ENCODE measurements at places on chromosomes 2 and 18.

GRCh38 chr2:208033701-208034502 is 8.6 kb upstream of the PLEKHM3 start:
- no peak for DNase-seq

- no peak for DNase-seq
These were observed 114.1 kb downstream of the GFPT1 start for GRCh38 chr2:69272803-69273471.

GRCh38 chr2:101466426-101466825 is 8.5 kb downstream of the RFX8 start:
- no peak for DNase-seq

- DNase-seq: no peak
These were observed 560.4 kb downstream of the NUP35 start for GRCh38 chr2:183684686-183685085.

- DNase-seq: no peak
These were observed 303.5 kb downstream of the CDCA7 start for GRCh38 chr2:173657996-173658717.

- DNase-seq: no peak
These were observed 26.9 kb upstream of the KCTD1 start for GRCh38 chr18:26574958-26575864.

DNA sequence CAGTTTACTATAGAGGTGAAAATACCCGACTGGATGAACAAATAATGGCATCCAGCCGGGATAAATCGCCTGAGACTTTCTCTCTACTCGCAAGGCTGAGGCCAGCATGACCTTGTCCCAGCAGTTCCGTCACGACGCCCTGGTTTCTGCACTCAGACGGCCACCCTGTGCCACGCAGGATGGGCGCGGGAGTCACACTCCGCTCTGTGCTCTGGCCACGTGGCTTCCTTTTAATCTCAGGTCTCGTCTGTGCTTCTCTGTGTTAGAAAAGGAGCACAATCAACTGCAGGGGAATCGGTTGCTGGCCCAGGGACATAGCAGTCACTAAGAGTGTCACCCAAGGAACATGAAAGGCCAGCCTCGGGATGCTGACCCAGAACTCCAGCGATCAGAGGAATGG is 194.7 kb upstream of the PXDN start:
- no peak for DNase-seq

DNA sequence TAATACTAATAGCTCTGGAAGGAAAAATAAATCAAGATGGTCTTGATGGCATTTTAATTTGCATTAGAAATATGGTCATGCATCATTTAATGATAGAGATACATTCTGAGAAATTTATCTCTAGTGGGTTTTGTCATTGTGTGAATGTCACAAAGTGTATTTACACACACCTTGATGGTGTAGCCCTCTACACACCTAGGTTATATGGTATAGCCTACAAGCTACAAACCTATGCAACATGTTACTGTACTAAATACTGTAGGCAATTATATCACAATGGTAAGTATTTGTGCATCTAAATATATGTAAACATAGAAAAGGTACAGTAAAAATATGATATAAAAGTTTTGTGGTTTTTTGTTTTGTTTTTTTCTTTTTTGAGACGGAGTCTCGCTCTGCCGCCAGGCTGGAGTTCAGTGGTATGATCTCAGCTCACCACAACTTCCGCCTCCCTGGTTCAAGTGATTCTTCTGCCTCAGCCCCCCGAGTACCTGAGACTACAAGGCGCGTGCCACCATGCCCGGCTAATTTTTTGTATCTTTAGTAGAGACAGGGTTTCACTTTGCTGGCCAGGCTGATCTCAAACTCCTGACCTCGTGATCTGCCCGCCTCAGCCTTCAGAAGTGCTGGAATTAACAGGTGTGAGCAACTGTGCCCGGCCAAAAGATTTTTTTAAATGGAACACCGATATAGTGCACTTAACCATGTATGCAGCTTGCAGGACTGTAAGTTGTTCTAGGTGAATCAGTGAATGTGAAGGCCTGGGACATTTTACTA is 83.7 kb upstream of the UBXN4 start:
- DNase-seq: peak; percentile 22

DNA sequence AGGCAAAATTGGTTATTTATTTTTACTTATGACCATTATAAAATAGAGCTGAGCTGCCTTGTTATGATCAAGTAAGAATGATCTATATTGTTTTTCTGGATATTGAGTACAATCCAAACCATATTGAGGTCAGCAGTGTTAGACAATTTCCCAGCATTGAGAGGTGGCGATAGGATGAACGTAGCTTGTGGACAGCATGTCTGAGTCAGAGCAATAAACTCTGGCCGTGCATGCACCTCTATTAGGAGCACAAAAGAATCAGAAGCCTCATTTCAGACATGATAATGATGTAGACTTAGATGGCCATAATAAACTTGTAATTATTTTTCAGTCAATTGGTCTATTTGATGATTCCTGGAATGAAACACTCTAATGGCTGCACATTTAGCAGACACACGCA is 491.6 kb downstream of the RIT2 start:
- DNase-seq: no peak

GRCh38 chr18:24462838-24463775 is 2.7 kb downstream of the HRH4 start:
- DNase-seq: no peak

GRCh38 chr2:60468382-60469085 is 84.9 kb downstream of the BCL11A start:
- DNase-seq: no peak

DNA sequence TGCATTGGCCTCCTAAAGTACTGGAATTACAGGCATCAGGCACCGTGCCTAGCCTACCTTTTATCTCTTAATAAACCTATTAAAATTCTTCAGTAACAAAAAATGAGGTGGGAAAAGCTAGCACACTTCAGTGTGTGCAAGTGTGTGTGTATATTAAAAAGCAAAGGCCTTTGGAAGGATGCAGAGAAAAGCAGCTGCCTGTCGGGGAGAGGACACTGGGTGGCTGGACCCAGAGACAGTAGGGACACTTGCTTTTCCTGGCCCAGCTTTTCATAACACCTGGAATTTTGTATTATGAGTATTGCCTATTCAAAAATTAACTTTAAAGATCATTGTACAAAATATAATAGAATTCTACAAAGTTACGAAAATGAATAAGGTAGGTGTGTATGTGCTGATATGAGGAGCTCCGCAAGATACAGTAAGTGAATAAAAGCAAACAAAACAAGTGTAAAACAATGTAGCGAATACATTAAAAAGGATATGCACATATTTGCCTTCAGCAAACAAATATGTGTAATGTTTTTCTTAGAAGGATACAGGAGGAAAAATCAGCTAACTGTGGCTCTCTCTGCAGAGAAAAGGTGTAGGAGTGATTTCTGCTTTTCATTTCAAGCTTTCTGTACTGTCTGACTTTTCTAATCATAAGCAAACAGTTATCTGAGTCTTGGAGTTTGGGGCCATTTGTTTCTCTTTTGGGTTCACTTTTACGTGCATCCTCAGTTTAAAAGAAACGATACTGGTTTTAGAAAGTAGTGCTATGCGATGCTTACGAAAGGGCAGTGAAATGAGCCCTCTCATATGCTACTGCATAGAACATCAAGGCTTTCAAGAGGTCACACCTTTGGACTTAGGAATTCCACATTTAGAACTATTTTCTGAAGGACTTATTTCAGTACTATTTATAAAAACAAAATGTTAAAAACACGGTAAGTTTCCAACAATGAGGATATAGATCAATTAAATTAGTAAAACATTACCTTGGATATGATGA is 70.8 kb downstream of the USP40 start:
- no peak for DNase-seq

- DNase-seq: no peak
These were observed 17.5 kb downstream of the GPR35 start for GRCh38 chr2:240642806-240643092.

- DNase-seq: no peak
These were observed 39.2 kb upstream of the ACTR3 start for GRCh38 chr2:113850687-113851086.

DNA sequence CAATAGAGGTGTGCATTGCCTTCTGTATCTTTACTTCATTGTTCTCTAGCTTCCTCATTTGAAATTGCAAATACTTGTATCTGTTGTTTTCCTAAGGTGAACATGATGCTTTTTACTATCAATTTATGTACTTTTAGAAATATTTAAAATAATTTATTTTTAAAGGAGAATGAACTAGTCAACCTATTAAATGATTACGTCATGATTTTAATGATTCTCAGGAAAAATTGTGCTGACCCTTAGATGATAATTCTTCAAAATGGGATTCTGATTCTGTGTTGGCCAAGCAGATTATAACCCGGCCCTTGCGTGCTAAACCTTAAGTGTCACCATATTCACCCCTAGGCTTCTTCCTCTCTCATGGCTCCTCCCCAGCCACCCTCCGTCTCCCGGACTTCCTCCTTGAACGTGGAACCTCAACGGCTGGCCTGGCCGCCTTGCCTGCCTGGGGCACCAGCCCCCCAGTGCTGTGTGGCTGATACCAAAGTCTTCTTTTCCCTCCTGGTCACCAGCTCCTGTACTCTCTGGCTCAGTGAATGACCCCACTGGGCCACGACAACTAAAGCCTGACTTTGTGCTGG is 292.0 kb downstream of the GBX2 start:
- DNase-seq: no peak

- DNase-seq: no peak
These were observed 40.2 kb upstream of the NEB start for GRCh38 chr2:151774506-151774905.

DNA sequence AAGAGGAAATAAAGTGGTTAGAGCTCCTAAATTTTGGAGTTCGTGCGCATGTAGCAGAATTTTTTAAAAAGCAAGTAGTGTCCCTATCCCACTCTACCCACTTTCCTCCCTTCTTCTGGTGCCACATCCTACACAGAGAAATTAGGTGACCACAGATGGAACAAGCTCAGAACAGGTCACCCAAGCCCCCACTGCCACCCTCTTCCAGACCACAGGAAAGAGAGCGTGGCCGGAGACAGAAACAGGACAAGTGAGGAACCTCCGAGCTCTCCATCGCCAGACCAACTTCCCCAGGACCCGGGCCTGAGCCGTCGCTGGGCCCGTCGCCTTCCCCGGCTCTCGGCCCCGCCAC is 433 bp downstream of the NPC1 start:
- no peak for DNase-seq

DNA sequence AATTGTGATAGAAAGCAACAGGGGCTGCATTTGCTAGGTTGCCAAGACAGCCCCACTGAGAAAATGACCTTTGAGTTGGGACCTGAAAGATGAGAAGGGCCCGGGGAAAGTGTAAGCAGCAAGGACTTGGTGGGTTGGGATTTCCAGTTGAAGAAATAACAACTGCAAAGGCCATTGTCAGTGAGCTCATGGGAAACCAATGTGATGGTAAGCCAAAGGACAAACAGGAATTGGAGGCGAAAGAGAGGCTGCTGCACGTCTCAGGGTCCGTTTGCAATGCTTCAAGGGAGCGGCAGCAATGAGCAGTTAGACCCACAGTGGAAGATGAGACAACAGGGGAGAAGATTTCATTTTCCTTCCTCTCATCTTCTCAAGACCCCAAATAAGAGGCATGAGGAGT is 51.5 kb upstream of the RGPD4 start:
- no peak for DNase-seq

- DNase-seq: no peak
These were observed 26.2 kb downstream of the MGAT4A start for GRCh38 chr2:98704499-98705332.

GRCh38 chr2:15731889-15732271 is 140.2 kb downstream of the DDX1 start:
- no peak for DNase-seq

DNA sequence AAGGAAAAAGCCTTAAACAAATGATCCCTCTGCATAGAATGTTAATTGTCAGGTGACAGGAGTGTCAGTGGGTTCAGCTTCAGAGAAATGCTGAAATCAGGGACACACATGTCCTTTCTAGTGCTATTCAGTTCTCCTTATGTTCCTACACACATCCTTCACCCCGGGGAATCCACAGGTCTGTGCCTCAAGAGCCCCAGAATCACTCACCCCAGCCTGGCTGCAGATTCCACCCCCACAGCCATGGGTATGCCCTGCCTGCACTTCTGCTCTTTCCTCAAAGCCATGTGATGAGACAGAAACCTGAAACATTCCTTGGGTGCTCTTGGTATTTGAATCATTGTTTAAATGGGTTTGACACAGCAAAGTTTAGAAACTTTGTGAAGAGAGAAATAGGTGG is 27.4 kb upstream of the FZD7 start:
- no peak for DNase-seq

- no peak for DNase-seq
These were observed 696.9 kb upstream of the GYPC start for GRCh38 chr2:125959047-125959446.

DNA sequence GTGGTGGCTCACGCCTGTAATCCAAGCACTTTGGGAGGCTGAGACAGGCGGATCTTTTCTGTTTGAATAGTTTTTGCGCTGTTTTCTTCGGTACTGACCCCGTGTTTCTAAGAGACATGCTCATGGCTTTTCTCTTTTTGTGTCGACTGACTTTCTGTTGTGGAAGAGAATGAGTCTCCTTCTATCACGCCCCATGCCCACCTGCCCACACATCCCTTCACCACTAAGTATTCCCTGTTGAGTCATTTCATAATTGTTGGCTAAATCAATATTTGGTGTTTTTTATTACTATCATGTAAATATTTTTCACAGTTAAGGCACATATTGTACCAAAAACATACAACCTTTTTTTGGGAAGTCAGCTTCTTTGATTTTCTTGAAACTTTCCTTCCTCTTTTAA is 198.8 kb upstream of the TWIST2 start:
- DNase-seq: no peak

GRCh38 chr18:37836071-37836970 is 270.7 kb upstream of the CELF4 start:
- no peak for DNase-seq

GRCh38 chr2:83386549-83386948 is 1072.5 kb downstream of the SUCLG1 start:
- DNase-seq: no peak

DNA sequence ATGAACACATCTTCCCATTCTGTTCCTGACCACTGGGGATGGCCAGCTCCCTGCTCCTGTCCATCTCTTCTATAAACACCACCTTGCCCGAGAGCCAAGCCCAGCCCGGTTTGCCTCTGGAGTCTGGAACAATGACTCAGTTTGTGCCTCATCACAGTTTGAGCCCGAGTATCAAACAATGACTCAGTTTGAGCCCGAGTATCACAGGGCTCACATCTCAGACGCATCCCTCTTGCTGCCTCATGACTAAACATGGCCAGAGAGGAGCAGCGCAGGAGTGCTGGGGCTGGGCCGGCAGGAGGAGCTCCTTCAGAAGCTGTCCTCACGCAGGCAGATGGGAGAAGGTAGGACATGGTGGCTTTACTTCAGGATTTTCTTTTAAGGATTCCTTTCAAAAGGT is 68.7 kb downstream of the PXDN start:
- DNase-seq: no peak

GRCh38 chr2:240597419-240598181 is 11.1 kb downstream of the CAPN10 start:
- no peak for DNase-seq

- no peak for DNase-seq
These were observed 17.7 kb upstream of the SP3 start for GRCh38 chr2:173982918-173983317.

- no peak for DNase-seq
These were observed 144.9 kb upstream of the LHCGR start for GRCh38 chr2:48900321-48901014.
